ENCODE measurements at places on chromosomes 3 and 15.

DNA sequence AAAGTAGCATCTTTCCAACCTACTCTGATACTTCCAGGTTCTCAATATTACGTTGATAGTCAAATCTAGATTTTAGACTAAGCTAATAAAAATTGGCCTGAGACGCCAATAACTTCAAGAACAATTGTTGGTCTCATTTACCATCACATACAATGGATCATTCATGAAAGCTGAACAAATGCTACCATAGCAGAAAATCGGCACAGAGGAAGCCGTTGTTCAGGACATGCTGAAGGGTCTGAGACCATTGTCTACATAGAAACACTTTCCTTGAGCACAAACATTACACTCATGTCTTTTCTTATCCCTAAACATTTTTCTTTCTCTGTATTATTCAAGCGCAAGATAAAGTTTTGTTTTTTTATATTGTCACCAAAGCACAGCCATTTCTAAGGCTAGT is 37.2 kb upstream of the FHIT start:
- DNase-seq, result no peak

- DNase-seq, result no peak
Measured at GRCh38 chr3:144272680-144273079, 301.1 kb downstream of the DIPK2A start.

DNA sequence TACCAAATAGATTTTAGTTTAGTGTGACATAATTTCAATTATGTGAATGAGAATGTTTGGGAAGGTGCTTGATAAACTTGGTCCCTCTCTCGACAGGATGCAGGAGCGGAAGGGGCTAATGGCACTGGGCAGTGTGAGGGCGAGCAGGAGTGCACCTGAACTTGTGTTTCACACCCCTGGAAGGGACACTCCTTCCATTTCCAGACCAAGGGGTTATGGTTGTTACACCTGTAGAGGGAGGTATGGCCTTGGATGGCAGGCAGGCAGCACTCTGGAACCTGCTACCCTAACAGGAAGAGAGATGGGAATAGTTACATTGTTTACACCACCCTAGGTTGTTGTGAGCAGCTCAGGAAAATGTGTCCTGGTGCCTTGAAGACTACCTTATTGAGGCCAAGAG is 22.1 kb downstream of the SYNM start:
- DNase-seq, result no peak

GRCh38 chr15:85584872-85585271 is 204.5 kb downstream of the AKAP13 start:
- no peak for DNase-seq

DNA sequence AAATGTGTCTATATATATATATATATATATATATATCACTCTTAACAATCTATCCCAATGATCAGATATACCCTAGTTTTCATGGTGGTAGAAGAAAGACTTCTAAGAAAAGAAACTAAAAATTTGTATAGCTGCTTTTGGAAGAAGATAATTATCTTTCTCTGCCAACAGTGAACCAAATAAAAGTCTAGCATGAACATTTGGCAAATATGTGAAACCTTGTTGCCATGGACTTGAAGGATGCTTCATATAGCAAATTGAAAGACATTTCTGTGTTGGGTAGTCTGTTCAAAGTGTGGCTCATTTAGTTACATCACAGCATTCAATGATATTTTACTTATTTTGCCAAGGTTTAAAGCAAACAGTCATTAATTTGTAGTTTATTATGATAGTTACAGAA is 219.9 kb upstream of the NECTIN3 start:
- no peak for DNase-seq
